Naive thymus-derived CD8-positive, alpha-beta T cell (primary cell): ENCODE measurements at places on chromosomes 3 and 15. TPM values are rescaled to one million over a fixed set of nuclear protein-coding genes. Genes with fewer than 3 reads are reported as not detected.

DNA sequence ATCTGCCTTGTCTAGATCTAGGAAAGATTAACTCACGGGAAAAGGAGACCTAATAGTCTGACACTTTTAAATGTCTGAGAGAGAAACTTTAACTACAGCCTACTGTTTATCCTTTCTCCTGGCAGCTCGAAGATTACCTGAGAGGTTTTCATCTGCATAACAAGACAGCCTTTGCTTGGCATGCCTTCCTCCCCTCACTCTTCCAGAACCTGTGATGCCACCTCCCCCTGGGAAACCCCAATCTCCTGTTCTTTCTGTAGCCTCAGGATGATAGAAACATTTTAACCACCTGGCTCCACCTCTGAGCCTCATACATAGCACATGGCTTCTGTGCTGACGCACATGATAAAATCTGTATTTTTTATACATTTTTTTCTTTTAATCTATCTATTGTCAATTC, 420.8 kb downstream of the CNTN6 start:
- no peak for DNase-seq

DNA sequence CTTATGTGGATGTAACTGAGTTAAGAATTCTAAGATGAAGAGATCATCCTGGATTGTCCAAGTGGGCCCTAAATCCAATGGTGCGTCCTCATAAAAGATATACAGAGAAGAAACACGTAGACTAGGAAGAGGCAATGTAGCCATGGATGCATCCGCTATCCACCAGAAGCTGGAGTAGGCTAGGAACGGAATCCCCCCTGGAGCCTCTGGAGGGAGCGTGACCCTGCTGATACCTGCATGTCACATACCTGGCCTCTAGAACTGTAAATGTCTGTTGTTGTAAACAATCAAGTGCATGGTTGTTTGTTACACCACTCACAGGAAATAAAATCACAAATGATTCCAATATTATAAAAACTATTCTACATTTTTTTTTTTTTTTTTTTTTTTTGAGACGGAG, 254.5 kb upstream of the RORA start:
- no peak for DNase-seq

DNA sequence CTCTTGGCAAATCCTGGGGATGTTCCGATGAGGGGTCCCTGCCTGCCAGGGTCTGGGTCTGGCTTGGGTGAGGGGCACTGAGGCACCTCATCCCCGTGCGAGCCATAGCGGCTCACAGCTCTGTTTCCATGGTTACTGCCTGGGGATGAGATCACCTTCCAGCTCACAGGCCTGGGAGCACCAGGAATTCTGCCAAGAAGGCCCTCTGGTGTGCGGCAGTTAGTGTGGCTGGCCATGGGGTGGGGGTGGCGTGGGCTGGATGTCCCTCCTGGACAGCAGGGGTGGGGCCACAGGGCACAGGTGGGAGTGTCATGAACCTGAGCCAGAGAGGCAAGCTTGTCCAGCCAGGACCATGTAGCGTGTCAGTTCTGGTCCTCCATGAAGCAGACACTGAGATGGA, 22.1 kb upstream of the PRR23E start:
- DNase-seq, result no peak

DNA sequence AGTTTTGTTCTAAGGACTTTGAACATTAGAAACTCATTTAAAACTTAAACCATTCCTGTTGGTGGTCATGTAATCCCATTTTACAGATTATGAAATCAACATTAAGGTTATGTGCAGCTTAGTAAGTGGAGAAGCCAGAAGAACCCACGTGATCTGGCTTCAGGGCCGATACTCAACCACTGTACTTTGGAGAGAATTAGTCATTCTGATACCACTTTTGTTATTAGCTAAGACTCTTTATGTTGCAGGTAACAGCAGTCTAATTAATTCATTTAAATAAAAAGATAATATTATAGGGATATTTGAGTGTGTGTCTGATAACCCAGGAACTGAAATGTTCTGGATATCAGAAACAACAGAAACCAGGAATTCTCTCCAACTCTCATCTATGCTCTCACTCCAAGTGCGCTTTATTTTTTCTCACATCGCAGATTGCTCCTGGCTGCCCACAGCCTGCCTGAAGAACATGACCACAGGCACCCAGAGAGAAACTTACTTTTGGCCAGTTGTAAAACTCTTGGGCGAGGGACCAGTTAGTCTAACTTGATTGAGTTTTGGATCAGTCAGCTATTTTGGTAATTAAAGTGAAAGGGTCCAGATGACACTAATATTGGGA, 25.2 kb downstream of the UBE2E1 start:
- DNase-seq, result no peak

The RCCD1 gene
- 15.7 TPM for total RNA-seq
